ENCODE measurements at places on chromosomes 4 and X. TPM values are rescaled to one million over a fixed set of nuclear protein-coding genes. Genes with fewer than 3 reads are reported as not detected.

Gene USP51
- total RNA-seq, result 2.2 TPM

Gene HADH
- 20.2 TPM for total RNA-seq

DNA sequence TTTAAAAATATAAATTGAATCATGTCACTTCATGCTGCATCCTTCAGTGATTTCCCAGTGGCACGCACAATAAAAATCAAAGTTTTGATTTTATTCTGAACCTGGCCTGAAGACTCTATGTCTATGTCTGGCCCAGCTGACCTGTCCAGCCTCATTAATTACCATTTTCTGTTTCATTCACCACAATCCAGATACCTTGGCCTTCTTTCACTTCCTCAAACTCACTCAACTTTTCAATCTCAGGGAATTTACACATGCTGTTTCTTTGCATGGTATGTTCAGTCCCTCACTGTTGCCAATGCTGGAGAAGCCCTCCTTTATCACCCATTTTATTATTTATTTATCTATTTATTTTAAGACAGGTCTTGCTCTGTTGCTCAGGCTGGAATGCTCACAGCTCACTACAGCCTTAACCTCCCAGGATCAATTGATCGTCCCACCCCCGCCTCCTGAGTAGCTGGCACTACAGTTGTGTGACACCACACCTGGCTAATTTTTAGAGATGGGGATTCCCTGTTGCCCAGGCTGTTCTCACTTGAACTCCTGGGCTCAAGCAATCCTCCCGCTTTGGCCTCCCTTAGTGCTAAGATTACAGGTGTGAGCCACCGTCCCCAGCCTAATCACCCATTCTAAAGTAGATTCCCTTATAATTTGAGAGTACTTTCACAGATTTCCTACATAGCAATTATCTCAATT, 43.1 kb downstream of the ZGRF1 start:
- no peak overlapping the region for H3K4me3 ChIP-seq
- no peak for DNase-seq
- H3K36me3 ChIP-seq, result no peaks in the 10 kb centered on the region
- H3K27ac ChIP-seq, result no peak overlapping the region

- no peak overlapping the region for H3K4me3 ChIP-seq
- H3K27ac ChIP-seq, result no peak overlapping the region
- H3K4me1 ChIP-seq, result no peaks in the 10 kb centered on the region
- H3K27me3 ChIP-seq, result no peaks in the 10 kb centered on the region
- no peaks in the 10 kb centered on the region for H3K36me3 ChIP-seq
Observed at GRCh38 chr4:120304801-120305200, 238.2 kb upstream of the MAD2L1 start.

DNA sequence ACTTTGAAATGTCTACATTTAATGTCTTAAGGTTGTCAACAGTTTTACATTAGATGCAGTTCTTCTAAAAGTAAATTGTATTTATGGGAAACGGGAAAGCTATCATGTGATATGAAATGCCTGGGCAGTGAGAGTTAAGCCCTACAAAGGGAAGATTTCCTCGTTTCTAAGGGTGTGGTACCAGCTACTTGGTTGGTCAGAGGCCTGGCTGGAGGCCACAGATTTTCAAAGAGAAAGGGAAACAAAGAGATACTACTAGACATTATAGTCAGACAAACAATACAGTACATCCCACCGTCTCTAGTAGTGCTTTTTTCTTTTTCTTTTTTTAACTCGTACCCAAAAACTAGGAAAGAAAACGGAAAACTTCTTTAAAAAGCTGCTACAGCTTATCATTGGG, 467.8 kb downstream of the PCDH7 start:
- no peaks in the 10 kb centered on the region for H3K36me3 ChIP-seq
- no peak overlapping the region for H3K27ac ChIP-seq
- no peak for DNase-seq
- no peaks in the 10 kb centered on the region for H3K27me3 ChIP-seq
- H3K4me3 ChIP-seq, result no peak overlapping the region

Measured in Karpas-422 (cell line).